ENCODE measurements at places on chromosomes 4 and X.

- no peak for DNase-seq
These were observed 46.1 kb downstream of the LAS1L start for GRCh38 chrX:65488495-65488894.

- DNase-seq: no peak
These were observed 72.9 kb upstream of the DIAPH2 start for GRCh38 chrX:96611619-96612362.

GRCh38 chr4:83348074-83348473 lies 13.4 kb upstream of the HPSE start:
- no peak for DNase-seq

DNA sequence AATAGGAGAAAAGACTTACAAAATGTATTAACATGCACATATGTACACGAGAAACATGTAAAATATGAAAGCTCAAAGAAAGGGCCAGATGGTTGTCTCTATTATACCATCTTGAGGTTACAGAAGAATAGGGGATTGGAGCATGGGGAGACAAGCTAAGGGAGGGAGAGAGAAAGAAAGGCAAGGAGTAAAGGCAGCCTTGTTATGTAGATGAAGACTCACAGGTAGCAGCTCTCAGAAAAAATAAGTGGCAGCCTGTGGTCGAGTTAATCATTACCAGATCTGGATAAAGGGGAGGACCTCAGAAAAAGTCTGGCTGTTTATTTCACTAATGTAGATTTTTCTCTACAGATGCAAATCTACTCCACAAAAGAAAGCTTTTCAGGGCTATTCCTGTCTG lies 26.6 kb upstream of the PPP1R2C start:
- DNase-seq: no peak

- DNase-seq: no peak
These were observed 103.5 kb upstream of the OTUD4 start for GRCh38 chr4:145283909-145284308.

DNA sequence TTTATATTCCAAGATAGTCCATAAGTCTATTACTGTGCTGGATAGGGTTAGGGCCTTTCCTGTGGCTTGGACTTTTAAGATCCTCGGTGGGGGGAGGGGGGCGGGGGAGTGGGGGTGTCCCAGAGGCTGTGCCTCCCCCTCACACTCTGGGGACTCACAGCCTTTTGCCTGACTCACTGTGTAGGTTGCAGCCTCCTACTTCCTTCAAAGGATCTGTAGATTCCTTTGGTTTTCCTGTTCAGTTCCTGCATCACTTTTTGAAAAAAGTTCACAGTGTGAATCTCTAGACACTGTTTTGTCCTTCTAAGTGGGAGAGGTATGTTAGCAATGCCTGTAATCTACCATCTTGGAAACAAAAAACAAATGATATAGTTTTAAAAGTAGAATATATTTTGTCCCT lies 999.9 kb downstream of the GLUD2 start:
- no peak for DNase-seq

DNA sequence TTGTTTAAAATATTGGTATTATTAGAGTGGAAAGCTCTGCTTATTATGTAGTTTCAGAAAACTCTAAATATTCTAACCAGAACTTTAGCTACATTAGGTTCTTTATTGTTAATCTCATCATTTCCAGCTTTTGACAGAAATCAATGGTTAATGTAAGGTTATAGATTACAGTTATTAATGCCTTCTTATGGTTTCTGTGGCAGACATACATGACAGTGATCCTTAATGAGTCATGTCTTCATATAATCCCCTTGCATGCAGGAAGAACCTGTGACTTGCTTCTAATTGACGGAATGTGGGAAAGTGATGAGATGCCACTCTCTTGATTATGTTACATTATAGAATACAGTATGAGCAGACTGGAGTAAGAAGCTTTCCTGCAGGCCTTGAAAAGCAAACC lies 23.5 kb downstream of the KLHL8 start:
- DNase-seq: no peak

Measured in CD4-positive, alpha-beta T cell treated with Interleukin-15 for 1 hour (primary cell).